Stomach (tissue), 19 donors: ENCODE measurements at places on chromosomes 1 and 21. TPM values are rescaled to one million over a fixed set of nuclear protein-coding genes. Genes with fewer than 3 reads are reported as not detected.

DNA sequence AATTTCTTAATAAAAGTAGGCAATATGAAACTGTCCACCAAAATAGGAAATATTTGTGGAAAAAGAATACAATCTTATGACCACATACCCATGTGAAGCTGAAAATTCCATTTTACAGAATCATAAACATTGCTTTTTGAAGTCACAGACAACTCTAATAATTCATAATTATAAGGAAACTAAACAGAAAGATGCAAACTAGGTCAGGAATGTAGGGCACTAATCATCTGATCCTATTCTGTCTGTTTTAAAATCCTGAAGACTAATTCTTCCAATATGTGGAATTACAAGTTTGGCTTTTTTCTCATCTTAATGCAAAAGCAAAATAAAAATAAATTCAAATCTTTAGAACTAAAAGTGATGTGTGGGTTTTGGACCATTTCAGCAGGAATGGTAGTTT lies 528.6 kb downstream of the LTN1 start:
- DNase-seq = no peak

- DNase-seq = no peak
Observed at GRCh38 chr1:155158991-155159390, 14.1 kb downstream of the KRTCAP2 start.

DNA sequence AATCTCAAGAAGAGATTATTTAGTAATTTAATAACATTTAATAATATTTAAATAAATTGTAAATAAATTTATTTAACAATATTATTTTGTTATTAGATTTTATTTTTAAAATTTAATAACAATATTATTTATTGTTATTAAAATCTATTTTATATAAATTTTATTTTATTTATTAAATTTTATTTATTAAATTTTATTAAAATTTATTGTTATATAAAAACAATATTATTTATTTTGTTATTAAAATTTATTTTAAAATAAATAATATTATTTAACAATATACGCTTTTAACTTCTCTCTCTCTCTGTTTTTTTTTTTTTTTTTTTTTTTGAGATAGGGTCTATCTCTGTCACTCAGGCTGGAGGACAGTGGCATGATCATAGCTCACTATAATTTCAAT lies 347.1 kb upstream of the LRRC7 start:
- no peak for DNase-seq

DNA sequence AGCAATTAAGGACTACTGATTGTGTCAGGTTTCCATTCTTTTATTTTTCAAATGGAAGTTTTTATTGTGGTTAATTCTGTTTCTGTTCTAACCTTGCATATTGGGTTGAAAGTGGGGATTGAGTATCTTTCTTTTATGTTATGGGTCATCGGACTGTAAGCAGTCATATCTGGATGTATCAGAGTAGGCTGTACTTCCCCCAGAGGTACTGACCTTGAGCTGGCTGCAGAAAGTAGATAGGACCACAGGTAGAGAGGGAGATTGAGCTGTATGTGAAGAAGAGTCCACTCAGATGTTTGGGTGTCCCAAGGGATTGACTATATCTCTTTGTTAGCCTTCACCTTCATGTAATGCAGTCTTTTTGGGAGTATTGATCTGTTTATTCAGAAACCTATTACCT lies 20.5 kb upstream of the ALG14 start:
- DNase-seq = no peak

DNA sequence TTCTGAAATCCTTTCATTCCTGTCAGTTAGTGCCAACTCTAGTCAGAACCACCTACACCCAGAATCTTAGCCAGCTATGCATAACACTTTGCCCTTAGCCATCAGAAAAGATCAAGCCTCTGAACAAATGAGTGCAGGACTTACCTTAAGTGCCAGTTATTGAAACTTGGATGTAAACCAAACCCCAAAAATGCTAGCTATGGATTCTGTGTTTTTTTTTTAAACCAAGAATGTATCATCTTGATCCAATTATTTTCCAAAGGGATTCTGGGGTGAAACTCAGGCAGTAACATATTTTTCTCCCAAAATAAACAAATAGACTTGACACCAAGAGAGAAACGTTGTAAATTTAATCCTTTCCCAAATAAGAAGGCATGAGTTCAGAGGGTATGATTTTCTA lies 538.6 kb upstream of the ADAMTS5 start:
- no peak for DNase-seq

DNA sequence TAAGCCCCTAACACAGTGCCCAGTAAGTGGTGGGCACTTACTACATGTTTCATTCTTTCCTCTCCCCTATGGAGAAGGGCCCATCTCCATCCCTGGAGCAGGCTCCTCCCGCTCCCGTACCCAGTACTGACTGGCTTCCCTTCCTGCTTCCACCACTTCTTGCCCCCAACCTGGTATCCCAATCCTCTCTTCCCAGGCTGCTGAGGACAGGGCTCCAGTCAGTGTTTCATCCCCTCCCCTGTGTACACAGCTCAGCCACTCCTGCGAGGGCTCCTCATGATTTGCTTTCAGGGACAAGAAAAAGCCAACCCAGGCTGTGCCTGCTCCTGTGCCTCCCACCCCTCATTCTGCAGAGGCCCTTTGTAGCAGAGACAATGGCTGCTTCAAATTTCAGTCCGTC lies 20.8 kb upstream of the ETV3 start:
- no peak for DNase-seq

GRCh38 chr1:67682659-67683197 lies 2.3 kb upstream of the GADD45A start:
- no peak for DNase-seq

DNA sequence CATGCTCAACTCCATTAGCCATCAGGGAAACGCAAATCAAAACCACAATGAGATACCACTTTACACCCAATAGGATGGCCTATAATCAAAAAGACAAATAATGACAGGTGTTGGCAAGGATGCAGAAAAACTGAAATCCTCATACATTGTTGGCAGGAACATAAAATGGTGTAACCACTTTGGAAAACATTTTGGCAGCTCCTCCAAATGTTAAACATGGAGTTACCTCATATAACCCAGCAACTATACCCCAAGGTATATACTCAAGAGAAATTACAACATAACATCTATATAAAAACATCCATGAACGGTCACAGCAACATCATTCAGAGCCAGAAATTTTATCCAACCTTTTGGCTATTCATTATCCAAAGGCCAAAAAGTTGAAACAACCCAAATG lies 11.6 kb downstream of the EIF4G3 start:
- no peak for DNase-seq

DNA sequence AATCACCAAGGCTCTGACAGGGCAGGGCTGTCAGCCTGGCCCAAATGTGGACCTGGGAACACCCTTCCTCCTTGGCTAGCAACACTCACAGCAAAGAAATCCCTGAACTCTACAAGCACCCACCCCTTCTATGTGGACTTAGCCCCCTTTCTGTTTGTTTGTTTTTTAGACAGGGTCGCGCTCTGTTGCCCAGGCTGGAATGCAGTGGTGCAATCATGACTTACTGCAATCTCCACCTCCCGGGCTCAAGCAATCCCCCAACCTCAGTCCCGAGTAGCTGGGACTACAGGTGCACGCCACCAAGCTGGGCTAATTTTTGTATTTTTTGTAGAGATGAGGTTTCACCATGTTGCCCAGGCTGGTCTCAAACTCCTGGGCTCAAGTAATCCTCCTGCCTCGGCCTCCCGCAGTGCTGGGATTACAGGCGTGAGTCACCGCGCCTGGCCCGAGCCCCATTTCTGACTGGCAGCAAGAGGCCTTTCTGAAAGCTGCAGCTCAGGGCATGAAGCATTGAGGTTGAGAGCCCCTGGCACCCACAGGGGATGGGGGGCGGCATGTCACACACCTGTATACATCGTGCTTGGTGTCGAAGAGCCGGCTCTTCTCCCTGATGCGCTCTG lies 16.2 kb downstream of the RIPK4 start:
- no peak for DNase-seq

- DNase-seq = peak; percentile 28
Observed at GRCh38 chr1:241271427-241271826, 85.6 kb downstream of the RGS7 start.

PRAMEF1 gene
- total RNA-seq = not detected
